Ammon's horn (tissue), 1 donor: ENCODE measurements at places on chromosomes 13 and 19.
A peak's percentile ranks its signal among the peaks of the same experiment; 100 is the strongest.

GRCh38 chr19:31470229-31470939 is 121.1 kb upstream of the TSHZ3 start:
- DNase-seq = no peak

GRCh38 chr13:105389373-105389772 is 1146.1 kb downstream of the EFNB2 start:
- DNase-seq = no peak

GRCh38 chr19:30318261-30318660 is 53.9 kb upstream of the ZNF536 start:
- no peak for DNase-seq

DNA sequence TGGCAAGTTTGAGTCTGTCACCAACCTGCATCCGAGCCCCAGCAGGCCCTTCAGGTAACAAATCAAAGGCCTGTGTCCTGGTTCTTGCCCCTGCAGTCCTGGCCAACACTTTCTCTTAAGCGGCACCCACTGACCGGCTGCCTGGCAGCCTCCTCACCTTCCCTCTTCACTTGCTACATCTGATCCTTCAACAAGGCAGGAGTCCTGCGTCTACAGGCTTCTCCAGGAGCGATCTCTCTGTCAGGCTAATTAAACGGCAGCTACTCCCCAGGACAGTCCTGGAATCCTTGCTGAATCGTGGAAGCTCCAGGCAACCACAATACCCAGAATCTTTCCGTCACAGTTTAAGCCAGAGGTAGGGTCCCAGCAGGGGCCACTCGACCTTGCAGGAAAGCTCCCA is 41.1 kb upstream of the GAS6 start:
- no peak for DNase-seq

DNA sequence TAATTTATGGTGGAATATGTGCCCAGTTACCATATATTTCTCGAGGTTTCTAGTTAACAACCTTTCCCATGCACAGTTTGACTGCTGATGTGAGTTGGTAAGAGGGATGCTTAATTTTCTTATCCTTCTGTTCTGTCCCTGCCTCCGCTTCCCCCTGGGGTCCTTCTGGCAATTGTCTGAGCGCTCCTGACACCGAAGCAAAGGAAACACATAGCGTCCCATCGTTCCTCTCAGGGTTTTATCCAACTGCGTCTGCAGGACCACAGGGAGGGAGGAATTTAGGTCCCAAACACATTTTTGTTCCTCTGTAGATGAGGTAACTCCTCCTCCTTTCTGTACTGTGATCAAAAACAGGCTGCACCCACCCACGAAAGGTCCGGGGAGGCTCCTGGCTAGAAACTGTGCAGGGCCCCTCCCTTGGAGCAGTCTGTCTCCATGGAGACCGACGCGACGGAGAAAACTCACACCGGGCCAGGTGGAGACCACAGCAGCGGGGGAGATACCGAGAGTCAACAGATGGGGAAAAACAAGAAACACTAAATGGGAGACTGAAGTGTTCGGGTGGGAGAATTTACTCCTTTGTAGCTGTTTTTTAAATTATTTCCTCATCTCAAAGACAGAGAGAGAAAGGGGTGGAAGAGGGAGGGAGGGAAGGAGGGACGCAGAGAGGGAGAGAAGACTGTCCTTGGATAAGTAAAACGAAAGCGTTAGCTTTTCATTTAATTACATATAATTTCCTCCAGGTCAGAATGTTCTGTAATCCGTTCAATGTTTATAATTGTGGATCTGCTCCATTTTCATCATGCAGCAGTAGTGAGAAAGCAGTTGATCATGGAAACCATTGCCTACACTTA is 191.8 kb upstream of the NBEA start:
- DNase-seq = peak; percentile 43

DNA sequence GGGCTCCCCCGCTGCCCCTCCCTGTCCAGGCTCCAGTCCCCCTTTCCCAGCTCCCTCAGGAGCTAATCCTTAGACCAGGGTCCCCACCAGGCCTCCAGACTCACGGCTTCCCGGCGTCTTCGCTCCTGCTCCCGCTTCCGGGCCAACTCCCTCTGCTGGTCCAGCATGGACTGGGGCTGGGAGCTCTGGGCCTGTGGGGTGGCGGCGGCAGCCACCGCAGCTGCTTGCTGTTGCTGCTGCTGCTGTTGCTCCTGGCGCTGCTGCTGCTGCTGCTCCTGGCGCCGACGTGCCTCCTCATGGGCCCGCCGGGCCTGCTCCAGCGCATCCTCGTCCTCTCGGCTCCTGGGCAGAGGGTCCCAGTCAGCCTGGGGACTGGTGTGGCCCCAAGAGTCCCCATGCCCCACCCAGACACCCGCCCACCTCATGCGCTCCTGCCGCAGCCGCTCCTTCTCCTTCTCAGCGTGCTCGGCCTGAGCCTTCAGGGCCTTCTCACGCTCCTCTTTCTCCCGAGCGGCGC is 6.4 kb upstream of the EPHX3 start:
- DNase-seq = no peak

GRCh38 chr13:32047088-32047487 is 15.5 kb downstream of the FRY start:
- no peak for DNase-seq

DNA sequence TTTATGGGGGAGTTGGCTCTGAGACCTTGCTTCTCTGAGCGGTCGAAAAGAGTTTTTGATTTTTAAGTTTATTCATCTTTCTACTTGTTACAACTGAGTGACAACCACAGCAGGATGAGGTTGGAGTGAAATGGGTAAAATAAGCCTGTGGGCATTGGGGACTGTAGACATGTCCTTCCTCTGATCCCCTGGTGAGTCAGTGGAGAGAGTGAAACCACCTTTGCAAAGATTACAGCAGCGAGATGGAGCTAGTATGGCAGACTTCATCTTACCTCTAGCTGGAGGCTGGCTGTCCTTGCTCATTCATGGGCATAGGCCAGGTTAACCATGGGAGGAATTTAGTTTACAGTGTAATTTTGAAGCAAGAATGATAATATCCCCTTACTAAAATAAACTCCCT is 30.9 kb upstream of the PSG9 start:
- no peak for DNase-seq

- peak; percentile 9 for DNase-seq
Measured at GRCh38 chr19:53432088-53432661, 391 bp downstream of the ZNF761 start.

GRCh38 chr19:31716826-31717225 is 367.6 kb upstream of the TSHZ3 start:
- no peak for DNase-seq

DNA sequence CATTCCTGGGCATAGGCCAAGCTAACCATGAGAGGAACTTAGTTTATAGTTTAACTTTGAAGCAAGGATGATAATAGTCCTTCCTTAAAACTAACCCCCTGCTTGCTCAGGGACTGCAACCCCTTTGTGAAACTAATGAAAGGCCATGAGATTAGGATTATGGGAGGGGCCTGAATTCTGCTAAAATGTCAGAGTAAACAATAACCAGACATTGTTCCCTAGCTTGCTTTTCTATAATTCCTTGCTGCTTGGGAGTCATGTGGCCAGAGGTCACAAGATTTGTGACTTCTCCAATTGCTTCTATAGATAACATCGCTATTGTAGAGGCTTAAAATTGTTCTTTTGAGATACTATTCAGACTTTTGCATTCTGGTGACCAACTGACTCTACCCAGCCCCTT is 634.0 kb downstream of the TBC1D4 start:
- DNase-seq = no peak

DNA sequence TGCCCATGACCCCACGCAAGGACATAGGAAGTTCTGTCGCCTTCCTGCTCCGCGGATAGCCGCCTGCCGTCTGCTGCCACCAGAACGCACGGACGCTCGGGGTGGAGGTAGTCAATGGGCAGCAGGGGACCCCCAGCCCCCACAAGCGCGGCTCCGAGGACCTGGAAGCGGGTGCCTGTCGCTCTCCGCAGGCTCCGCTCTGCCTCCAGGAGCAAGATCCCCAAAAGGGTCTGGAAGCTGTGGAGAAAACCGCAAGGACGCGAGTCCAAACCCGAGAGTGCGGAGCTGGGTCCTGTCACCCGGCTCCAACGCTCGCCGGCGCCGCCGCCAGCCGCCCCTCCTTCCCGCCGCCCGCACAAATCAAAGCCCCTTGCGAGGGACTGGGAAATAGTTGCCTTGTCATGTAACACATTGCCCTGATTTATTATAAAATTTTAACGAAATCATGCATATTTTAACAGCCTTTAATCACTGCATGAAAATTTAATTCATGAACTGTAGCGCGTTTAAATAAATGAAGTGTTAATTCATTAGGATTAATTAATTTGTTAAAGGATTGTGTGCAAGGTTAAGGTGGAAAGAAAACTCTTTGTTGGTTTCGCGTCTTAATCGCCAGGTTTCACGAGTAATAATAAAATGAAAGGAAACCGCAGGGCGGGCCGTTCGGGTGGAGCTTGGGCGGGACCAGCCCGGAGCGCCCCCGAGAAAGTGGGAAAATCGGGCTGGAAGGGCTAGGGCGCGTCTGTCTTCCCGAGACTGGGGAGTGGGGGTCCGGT is 5.5 kb upstream of the POU4F1 start:
- no peak for DNase-seq

GRCh38 chr19:38667661-38668171 is 20.3 kb downstream of the ACTN4 start:
- DNase-seq = no peak

GRCh38 chr13:25686831-25687470 is 315.2 kb downstream of the ATP8A2 start:
- DNase-seq = no peak

DNA sequence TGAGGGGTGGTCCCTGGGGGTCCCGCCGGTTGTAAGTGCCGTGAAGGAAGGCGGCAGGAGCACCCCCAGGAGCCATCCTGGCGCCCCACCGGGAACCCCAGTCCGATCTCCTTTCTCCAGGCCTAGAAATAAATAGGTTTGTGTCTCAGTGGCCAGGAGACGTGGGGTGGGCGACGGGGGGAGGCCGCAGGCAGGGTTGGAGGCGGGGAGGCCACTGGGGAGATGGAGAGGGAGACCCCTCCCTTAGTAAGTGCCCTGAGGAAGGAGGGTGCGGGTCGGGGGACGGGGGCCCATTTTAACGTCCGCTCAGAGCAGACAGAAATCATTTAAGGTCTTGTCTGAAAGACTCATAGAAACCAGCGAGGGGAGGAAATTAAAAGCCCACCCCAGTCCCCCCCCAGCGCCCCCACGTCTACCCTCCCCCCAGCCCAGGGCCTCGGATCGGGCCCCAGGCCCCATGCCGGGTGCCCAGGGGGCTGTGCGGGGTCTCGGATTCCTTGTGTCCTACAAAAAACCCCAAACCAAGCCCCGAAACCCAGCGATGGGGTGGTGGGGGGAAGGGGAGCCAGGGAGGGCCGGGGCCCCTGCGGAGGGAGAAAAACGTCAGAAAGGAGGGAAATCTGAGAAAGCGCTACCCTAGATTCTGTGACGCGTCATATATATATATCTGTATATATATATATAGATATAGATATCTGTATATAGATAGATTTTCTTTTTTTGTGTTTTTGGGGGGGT is 19.6 kb downstream of the ZBTB7A start:
- DNase-seq = no peak

DNA sequence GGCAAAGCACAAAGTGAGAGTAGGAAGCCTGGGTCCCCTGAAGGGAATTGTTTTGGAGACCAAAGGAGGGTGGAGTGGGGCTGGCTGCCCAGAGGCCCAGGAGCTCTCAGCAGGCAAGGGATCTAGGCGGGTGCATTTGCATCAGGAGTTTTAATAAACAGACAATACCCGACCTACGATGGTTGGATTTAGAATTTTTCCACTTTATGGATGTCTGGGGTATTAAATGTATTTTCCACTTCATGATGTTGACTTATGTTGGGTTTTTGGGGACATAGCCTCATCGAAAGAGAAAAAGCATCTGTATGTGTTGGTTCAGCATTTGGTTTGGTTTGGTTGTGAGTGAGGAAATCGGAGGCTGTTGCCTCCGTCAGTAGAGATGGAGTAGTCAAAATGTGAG is 205.2 kb upstream of the MAB21L1 start:
- no peak for DNase-seq

DNA sequence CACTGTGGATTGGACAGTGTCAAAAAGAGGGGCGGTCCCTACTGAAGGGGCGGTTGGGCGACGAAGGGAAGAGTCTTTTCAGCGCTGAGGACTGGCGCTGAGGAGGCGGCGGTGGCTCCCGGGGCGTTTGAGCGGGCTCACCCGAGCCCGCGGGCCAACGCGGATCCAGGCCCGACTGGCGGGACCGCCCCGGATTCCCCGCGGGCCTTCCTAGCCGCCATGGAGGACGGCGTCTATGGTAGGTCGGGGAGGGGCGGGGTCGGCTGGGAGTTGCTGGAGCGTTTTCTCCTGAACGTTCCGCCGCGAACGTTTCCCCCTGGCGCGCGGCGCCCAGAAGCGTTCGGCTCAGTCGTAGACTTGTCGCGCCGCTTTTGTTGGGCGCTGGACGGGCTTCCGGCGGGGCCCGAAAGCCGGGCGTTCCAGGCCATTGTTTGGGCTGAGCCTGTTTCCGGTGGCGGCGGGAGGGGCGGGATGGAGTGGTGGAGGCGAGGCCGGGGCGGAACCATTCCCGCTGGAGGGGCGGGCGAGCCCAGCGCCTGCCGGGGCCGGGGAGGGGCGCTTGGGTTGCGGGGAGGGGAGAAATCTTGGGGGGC is at the start of gene CYTH2:
Gene CYTH2 (plus strand): TSS at position 81 of the 593 bp plus-strand sequence. CDS start 139 bp downstream, at position 220.
- peak; percentile 88 for DNase-seq

DNA sequence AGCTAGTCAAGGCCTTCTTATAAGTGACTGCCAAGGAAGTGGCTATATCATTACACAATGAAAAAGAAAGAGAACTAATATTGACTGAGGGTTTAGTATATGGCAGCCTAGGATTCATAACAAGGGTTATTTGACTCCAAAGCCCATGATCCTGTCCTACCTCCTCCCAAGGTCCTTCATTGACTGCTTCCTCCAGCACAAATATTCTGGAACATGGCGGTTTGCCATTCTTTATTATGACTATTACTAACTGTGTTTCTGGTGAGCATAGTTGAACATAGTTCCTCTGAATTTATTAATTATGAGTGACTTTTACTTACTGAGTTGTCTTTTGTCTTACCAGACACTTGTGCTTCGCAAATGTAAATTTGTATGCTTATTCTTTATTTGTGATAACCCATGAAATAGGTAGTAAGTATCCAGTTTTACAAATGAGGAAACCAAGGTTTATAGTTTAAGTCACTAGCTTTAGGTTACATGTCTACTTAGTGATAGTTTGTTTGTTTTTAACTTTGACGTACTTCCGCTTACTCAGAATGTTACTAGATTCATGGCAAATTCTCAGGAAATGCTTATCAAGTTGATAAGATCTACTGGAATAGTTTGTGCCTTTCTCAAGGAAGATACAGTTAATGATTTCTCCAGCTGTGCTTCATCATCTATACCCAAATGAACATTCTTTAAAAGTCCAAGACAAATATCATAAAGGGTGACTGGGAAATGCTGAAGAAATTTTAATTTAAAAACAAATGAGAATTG is 15.5 kb upstream of the DCLK1 start:
- DNase-seq = no peak

DNA sequence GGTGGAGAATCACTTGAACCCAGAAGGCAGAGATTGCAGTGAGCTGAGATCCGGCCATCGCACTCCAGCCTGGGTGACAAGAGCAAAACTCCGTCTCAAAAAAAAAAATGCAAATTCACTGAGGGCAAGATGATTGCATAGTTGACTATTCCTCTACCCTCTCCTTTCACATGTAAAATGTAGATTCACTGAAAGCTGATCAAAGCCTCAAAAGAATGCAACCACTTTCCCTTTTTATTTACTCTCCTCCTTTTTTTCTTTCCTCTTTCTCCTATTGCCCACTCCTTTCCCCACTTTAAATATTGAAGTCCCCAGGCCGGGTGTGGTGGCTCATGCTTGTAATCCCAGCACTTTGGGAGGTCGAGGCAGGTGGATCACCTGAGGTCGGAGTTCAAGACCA is 6.3 kb downstream of the TEX101 start:
- no peak for DNase-seq
